ENCODE measurements at places on chromosomes 1 and 21.

GRCh38 chr1:242813490-242814091 is 289.1 kb upstream of the PLD5 start:
- no peak for DNase-seq

- DNase-seq: no peak
Observed at GRCh38 chr1:85799737-85800136, 91.5 kb upstream of the ZNHIT6 start.

GRCh38 chr1:23722652-23723051 is 20.6 kb upstream of the ELOA start:
- DNase-seq: no peak

GRCh38 chr1:67041841-67042503 is 12.0 kb downstream of the SLC35D1 start:
- no peak for DNase-seq

DNA sequence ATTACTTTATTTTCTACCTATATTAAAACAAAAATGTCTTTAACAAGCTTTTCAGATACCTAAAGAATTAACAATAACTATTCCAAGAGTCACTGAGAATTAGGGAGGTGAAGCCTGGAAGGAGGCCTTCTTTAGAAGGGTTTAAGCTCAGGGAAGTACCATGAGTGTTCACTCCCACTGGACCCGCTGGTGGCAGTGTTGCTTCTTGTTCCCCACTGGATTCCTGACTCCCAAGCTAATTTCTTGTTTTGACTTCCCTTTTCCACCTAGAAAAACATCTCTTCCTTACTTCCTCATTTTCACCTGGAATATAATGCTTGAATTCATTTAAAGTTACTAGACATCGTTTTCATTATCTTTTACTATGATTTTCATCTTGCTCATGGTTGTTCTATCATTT is 264.2 kb downstream of the HMCN1 start:
- DNase-seq: peak; percentile 23

- peak; percentile 95 for DNase-seq
Observed at GRCh38 chr1:156126630-156127534, 12.4 kb downstream of the LMNA start.

- DNase-seq: no peak
Observed at GRCh38 chr1:160623227-160623633, 23.6 kb downstream of the SLAMF1 start.

DNA sequence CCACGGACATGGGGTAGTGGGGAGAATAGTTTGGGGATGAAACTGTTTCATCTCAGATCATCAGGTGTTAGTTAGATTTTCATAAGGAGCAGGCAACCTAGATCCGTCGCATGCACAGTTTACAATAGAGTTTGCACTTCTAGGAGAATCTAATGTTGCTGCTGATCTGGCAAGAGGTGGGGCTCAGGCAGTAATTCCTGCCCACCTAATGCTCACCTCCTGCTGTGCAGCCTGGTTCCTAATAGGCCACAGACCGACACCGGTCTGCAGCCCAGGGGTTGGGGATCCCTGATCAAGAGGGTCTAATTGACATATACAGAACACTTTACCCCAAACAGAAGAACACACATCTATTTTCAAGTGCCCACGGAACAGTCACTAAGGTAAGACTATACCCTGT is 275.1 kb downstream of the PTPRU start:
- DNase-seq: no peak

- DNase-seq: peak; percentile 97
Observed at GRCh38 chr1:1059494-1060280, 14.4 kb downstream of the RNF223 start.

GRCh38 chr1:235586413-235586812 is 63.2 kb downstream of the GNG4 start:
- DNase-seq: no peak

DNA sequence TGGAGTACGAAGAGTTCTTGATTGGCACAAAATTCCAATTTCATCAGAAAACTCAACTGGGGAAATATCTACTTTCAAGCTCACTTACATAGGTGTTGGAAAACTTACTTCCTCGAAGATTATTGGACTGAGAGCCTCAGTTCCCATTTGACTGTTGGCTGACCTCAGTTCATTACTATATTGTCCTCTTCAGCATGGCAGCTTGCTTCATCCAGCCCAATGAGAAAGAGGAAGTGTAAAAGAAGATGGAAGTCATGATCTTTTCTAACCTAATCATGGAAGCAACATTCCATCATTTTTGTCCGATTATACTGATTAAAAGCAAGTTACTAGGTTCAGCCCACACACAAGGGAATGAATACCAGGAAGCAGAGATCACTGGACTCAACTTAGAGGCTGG is 49.4 kb downstream of the HSD3B1 start:
- DNase-seq: no peak

- DNase-seq: peak; percentile 3
Observed at GRCh38 chr1:36796733-36797132, 237.6 kb downstream of the GRIK3 start.

GRCh38 chr1:225442123-225442505 is 14.3 kb upstream of the LBR start:
- no peak for DNase-seq

DNA sequence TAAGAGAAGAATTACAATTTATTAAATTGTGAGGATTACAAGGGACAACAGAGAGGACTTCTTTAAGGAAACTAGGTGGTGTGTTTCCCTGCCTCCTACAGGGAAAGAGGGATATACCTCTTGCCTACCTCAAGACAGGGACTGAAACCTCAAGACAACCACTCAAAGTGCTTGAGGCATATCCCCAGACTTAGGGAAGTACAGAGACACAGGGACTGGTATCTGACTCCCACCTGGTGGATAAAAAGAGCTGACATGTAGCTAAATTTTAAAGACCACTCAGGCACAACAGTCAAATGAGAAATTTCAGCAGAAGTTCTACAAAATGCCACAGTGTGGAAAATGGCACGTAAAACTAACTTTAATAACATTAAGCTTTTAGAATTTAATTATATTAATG is 21.3 kb downstream of the DENND2C start:
- DNase-seq: no peak

GRCh38 chr1:220809704-220810103 is 23.0 kb downstream of the MTARC1 start:
- DNase-seq: no peak

DNA sequence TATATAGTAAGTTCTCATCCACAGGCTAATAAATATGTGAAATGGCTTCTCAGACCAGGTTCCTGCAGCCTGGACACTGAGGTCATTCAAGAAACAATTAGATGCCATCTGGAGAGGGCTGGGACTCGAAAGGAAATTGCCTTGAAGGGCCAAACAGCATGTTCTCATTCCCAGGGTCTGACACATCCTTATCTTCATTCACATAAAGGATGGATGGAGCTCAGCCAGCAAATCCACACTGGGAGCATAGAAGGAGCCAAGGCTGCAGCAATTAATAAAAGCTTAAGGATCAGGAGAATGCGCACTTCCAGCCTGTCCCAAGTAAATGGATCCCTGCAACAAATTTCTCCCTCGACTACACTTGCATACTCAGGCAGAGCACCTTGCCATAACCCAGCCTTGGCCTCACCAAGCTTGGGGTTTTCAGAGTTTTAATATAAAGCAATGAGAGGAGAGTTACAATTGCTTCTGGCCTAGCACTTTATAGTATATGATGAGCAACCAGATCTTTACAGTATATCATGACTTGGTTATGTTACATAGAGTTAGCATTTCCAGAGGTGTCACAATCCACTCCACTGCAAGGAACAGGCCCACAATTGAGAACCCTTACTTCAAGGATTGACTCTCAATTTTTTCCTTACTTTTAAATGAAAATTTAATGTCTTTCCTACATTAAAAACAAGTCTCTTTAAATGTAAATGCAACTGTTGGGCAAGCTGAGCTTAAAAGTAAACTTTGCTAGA is 55.9 kb downstream of the BCAR3 start:
- peak; percentile 60 for DNase-seq

GRCh38 chr1:220813013-220813412 is 26.3 kb downstream of the MTARC1 start:
- no peak for DNase-seq

DNA sequence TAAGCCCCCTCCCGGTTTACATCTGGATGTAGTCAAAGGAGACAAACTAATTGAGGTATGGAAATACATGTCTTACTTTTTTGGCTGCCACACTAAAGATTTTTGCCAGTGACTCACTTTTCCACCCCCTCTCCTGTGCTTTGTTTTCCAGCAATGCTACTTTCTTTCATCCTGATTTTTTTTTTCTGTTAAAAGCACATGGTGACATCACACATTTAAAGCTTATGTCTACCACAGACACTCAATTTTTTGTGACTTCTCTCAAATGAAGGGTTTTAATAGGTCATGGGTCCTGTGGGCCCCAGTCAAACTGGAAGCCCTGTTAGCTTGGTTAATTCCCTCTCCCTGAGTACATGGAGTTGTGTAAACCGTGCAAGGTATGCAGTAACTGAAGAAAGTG is 2.2 kb downstream of the PPP1R8 start:
- peak; percentile 25 for DNase-seq

DNA sequence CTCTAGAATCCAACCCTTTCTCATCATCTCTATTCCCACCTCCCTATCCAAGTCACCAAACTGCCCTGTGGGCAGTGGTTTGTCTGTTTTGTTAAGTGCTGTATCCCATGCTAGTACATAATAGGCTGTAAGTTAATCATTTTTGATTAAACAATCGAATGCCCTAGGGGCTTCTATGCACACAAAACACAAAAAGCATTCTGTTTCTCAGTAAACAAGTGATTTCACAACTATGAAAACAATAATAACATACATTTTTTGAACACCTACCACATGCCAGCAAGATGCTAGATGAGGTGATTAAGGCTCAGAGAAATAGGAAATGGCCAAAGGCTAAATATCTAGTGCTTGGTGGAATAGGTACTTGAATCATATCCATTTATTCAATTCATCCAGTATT is 5.0 kb upstream of the GUCA2B start:
- DNase-seq: no peak

GRCh38 chr1:87666681-87667080 is 338.0 kb downstream of the LMO4 start:
- DNase-seq: no peak
